Progenitor cell of endocrine pancreas (in vitro differentiated cells): ENCODE measurements at places on chromosomes 12 and 14.

GRCh38 chr12:54522243-54522642 lies 24.7 kb downstream of the NCKAP1L start:
- DNase-seq = no peak

- no peak for DNase-seq
Measured at GRCh38 chr12:120625557-120626419, 14.6 kb upstream of the CABP1 start.

DNA sequence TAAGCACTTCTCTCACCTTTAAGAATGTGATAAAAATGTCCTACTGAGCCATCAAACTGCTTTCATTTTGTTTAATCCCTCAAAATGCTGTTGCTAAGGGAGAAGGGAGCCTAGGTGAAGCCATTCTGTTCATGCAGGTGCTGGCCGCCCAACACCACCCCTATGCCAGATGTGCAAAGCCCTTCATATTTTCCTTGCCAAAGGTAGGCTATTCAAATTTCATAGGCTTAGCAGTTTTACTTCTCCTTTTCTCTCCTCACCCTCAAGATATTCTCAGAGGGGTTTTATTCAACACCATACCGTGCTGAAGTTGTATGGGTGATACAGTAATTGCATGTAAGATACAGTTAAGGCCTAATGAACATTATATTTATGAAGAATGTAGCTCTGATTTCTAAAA lies 461.7 kb downstream of the GXYLT1 start:
- DNase-seq = no peak

DNA sequence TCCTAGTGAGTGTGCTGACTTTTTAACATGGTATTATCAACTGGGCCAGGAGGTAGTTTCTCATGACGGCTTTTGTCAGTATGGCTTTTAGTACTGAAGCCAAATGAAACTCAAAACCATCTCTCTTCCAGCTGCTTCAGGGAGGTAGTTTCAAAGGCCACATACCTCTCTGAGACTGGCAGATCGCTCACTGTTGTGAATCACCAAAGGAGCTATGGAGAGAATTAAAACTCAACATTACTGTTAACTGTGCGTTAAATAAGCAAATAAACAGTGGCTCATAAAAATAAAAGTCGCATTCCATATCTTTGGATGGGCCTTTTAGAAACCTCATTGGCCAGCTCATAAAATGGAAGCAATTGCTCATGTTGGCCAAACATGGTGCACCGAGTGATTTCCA lies 141.1 kb downstream of the HMGA2 start:
- DNase-seq = no peak
